Tibial nerve (tissue), 4 donors: ENCODE measurements at places on chromosomes 3 and 15. TPM values are rescaled to one million over a fixed set of nuclear protein-coding genes. Genes with fewer than 3 reads are reported as not detected.

The EIF2B5 gene
- total RNA-seq, result 32.4 TPM

The LEKR1 gene
- total RNA-seq, result 3.1 TPM

The PLA2G4E gene
- not detected for total RNA-seq

The CFAP100 gene
- total RNA-seq, result not detected

The SLC25A36 gene
- total RNA-seq, result 102 TPM

The MASP1 gene
- total RNA-seq, result 2.7 TPM

The GABRR3 gene
- not detected for total RNA-seq

The KCNH8 gene
- total RNA-seq, result 0.98 TPM

The MAPKAPK3 gene
- 18.4 TPM for total RNA-seq

The PRICKLE2 gene
- 33.6 TPM for total RNA-seq

The TLNRD1 gene
- 18.8 TPM for total RNA-seq

The TRH gene
- total RNA-seq, result not detected

The CLDN18 gene
- not detected for total RNA-seq

The GOLGA6A gene
- total RNA-seq, result 0.20 TPM

The NR1I2 gene
- 0.87 TPM for total RNA-seq

The ATP10A gene
- total RNA-seq, result 23.7 TPM

The FBXW12 gene
- not detected for total RNA-seq

The ITPKA gene
- total RNA-seq, result not detected

The GJD2 gene
- total RNA-seq, result not detected

The HCLS1 gene
- 70.8 TPM for total RNA-seq

The MEX3B gene
- total RNA-seq, result 0.44 TPM

The ANKRD63 gene
- total RNA-seq, result not detected

The SEMA3F gene
- total RNA-seq, result 14.4 TPM

The BNIP2 gene
- total RNA-seq, result 182 TPM

The EFCC1 gene
- total RNA-seq, result 0.22 TPM

The TASOR gene
- 89.4 TPM for total RNA-seq

The FGF12 gene
- 1.5 TPM for total RNA-seq
